BJ (cell line): ENCODE measurements at places on chromosomes 16 and 17. TPM values are rescaled to one million over a fixed set of nuclear protein-coding genes. Genes with fewer than 3 reads are reported as not detected.

DNA sequence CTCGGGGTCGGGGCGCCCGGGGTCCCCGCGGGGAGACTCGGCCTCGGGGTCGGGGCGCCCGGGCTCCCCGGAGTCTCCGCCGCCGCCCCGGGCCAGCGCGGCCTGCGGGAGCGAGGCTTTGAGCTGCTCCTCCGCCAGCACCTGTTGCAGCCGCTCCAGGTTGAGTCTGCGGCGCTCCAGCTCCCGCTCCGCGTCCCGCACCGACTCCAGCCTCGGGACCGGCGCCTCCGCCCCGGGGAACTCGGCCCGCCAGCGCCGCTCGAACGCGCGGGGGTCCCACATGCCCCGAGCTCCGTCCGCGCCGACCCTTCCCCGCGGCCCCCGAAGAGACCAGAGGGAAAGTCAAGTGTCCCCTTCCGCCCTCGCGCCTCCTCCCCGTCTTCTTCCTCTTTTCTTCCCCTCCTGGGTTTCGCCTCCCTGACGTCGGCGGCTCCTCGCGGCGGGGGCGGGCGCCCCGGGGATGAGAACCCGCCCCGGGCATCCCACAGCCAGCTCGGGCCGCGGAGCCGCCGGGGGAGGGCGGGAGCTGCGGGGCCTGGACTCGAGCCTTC, 40.8 kb upstream of the BHLHA9 start:
- DNase-seq: no peak

- DNase-seq: no peak
Measured at GRCh38 chr16:30032083-30032819, 1.2 kb upstream of the TLCD3B start.

DNA sequence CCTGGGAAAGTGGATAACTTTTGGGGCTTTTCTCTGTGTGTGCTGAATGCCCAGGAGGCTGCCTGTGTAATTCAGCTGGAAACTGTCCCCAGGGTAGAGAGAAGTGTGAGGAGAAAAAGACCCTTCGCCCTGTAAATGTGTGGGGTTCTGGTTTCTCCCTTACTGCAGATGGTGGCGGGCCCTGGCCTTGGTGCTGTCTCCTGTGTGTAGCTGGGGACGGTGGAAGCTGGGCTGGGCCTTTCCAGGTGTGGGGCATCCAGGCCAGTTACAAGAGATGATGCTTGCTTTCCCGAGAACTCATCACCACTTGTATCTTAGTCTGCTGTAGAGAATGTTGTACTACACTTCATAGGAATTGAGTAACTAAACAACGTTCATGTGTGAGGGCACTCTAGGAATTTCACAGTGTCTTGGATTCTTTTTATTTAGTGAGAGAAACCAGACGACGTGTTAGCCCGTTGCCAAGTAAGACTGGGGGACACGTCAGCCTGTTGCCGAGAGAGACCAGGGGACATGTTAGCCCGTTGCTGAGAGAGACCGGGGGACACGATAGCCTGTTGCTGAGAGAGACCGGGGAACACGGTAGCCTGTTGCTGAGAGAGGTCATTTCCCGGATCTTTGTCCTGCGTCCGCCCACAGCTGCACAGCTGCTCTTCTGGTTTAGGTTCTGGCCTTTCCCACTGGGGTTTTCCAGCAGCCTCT, 43.1 kb downstream of the TBCD start:
- no peak for DNase-seq

- no peak for DNase-seq
Measured at GRCh38 chr17:38587947-38588787, 17.6 kb downstream of the SRCIN1 start.

- DNase-seq: peak; percentile 33
Measured at GRCh38 chr17:63096426-63096825, 130.4 kb downstream of the TANC2 start.

- no peak for DNase-seq
Measured at GRCh38 chr17:63601439-63602371, 1.0 kb downstream of the TACO1 start.

GRCh38 chr17:38883592-38884526, 14.0 kb downstream of the LASP1 start:
- DNase-seq: no peak

- no peak for DNase-seq
Measured at GRCh38 chr17:43398724-43399595, at the start of gene ARL4D. Gene ARL4D (plus strand): TSS chr17:43398993. CDS start chr17:43399733, 740 bp downstream.

GRCh38 chr16:73232555-73233328, 184.8 kb upstream of the ZFHX3 start:
- peak; percentile 71 for DNase-seq

DNA sequence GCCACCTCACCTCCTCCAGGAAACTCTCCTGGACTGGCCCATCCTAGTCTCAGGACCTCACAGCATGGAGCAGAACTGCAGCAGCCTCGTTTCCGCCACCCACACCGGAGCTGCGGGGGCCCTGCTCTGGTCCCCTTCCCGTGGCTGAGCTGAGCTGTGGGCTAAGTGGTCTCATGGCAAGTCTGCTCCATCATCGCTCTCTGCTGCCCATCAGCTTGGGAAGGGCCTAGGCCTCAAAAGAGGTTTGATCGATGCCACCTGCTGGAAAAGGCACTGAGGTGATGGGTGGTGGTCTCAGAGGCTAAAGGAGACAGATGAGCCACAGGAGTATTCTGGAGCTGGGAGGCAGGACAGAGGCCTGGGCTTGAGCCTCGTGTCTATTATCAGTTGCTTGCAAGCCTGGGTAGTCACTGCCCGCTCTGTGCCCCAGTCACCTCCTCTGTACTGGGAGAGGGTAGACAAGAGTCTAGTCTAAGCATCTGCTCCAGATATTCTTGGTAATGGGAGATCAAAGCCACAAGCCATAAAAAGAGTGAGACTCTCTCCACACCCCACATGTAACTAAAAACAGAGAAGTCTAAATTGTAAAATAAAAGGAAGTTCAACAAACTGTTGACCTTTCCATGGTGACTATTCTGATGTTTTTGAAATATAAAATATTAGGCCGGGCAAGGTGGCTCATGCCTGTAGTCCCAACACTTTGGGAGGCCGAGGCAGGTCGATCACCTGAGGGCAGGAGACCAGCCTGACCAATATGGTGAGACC, 1.6 kb downstream of the ITGAE start:
- no peak for DNase-seq

GRCh38 chr16:11796227-11797165, 562 bp downstream of the ZC3H7A start:
- DNase-seq: no peak

DNA sequence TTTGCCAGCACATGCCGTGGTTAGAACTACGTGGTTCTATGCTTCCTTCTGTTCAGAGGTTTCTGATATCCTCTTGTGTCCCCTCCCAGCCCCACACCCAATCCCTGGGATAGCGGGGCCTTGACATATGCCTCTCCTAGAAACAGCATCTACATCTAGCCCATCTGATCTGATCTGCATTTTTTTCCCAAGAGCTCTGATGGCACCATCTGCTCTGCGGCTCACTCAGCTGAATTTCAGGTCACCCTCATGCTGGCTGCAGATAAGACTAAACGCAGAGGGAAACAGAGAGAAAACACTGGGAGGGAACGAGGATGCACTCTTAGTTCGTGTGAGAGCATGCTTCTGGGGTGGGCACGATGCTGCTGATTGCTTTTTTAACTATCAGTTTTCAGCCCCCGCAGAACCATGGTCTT, 10.7 kb downstream of the WIPI1 start:
- DNase-seq: no peak

GRCh38 chr17:41433586-41433985, 7.2 kb downstream of the KRT38 start:
- DNase-seq: no peak

GRCh38 chr16:57798267-57798810, 4.0 kb downstream of the KIFC3 start:
- DNase-seq: no peak

DNA sequence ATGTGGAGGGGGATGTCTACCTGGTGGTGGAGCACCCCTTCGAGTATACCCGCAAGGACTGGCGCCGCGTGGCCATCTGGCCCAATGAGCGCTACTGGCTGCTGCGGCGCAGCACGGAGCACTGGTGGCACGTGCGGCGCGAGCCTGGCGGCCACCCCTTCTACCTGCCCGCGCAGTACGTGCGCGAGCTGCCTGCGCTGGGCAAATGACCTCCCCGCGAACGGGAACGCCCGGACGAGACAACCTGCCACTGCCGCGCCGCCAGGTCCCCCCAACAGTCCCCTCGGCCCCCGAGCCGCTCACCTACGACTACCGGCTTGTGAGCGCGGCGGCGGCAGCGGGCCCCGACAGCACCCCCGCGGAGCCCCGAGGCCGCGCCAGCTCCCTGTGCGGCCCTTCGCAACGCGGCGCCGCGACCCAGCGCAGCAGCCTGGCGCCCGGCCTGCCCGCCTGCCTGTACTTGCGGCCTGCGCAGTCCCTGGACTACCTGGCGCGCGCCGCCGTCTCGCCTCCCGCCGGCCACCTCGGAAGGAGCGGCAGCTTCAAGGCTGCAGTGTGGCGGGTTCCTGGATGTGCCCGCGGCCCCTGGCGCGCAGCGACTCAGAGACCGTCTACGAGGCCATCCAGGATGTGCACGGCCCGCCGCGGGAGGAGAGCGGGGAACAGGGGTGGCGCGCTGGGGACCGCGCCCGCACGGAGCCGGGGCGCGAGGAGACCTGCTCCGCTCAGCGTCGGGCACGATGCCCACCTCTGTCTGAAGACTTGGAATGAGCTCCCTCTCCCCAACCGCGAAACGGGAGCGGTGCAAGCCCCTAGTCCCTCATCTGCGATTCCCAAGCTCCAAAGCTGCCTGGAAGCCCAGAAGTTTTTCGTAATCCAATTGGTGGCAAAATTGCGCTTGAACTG, 48.7 kb upstream of the AMZ2 start:
- no peak for DNase-seq

- no peak for DNase-seq
Measured at GRCh38 chr16:22660441-22661160, 149.9 kb downstream of the NPIPB5 start.

DNA sequence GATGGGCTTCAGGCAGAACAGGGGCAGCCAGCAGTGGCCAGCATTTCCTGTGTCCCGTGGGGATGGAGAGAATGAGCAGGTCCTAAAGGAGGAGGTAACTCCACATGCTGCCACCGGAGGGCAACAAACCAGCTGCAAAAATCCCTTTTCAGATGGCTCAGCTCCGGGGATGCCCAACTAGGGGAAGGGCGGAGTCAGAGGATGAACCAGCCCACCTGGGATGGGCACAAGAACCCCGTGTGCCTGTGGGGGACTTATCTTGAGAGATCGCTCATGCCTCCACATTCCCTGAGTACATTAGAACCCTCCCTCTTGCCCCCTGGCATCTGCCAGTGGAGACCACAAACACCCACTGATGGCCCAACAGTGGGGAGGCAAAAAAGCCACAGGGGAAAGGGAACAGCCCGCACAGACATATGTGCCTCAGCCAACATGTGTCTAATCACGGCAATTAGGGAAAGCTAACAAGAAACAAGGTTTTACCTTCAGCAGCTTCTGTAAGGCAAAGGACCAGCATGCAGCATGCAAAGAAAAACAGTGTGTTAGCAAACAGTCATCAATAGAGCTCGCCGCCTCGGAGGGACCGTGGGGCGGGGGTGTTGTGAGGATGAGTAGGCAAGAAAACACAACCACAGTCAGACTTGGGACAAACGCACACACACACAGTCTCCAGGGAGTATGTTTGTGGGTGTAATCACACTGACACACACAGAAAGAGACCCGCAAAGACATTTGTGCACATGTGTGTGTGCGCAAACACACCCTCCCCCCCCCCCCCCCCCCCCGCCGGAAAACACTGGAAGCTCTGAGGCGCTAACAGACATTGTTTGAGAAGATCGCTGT, 64.0 kb downstream of the MYO18A start:
- DNase-seq: no peak

GRCh38 chr16:85152414-85153030, 40.2 kb upstream of the CIBAR2 start:
- no peak for DNase-seq

- DNase-seq: no peak
Measured at GRCh38 chr17:50899005-50899460, 32.9 kb upstream of the TOB1 start.

DNA sequence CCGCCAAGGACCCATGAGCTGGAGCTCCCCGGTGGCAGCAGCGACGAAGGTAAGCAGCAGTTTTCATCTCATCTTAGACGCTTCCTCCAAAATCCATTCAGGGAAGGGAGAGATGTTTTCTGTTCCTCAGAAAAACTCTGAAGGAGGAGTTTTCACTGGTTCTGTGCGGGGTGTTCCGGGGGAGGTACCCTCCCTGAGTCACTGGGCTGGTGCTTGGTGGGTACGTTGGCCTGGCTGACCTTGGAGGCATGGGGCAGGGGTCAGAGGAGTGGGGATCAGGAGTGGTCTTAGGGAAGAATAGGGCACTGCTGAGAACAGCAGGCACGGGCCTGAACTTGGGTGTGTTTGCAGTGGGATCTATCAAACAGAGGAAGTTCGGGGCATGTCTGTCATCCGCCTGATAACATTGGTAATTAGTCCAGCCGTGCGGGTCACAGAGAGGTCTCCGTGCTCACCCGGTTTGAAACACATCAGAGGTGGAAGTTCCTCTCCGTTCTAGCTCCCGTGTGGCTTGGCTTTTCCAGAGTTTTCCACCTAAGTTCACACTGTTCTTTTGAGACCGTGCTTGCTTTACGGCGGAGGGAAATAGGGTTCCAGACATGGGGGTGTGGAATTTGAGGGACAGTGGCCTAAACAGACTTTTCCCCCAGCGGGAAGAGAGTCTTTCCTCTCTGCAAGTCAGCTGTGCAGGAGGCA, 59.6 kb upstream of the CIBAR2 start:
- no peak for DNase-seq

- DNase-seq: no peak
Measured at GRCh38 chr16:82241469-82242052, 71.5 kb upstream of the MPHOSPH6 start.

GRCh38 chr17:50890675-50891516, 24.7 kb upstream of the TOB1 start:
- DNase-seq: no peak

DNA sequence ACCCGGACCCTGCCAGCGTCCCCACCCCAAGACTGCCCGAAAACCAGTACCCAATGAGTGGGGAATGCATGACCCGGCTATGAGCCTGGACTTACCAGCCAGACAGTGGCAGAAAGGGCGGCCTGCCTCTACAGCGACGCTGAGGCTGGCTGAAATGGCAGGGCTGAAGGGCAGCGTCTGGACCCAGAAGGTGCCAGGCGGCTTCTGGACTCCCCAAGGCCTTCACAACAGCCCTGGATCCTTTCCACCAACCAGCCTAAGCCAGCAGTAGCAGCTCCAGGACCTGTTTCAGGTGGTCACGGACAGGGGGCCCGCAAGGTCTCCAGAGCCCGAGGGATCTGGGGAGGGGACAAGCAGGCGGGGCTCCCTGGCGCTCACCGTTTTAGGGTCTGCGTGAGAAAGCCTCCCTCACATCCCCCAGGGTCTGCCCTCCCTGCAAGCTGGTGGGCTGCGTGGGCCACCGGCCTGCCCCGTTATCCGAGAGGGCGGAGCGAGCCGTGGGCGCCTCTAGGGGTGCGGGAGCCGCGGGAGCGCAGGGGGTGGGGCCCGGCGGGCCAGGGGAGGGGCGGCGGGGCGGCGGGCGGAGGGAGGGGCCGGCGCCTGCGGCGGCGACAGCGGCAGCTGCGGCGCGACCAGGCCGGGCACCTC, at the start of gene RIPOR1:
Gene RIPOR1, plus strand, starts transcription at position 608 of the 648 bp plus-strand sequence. CDS start 9,618 bp downstream, outside the sequence.
- no peak for DNase-seq

GRCh38 chr16:17027488-17028129, 443.2 kb downstream of the XYLT1 start:
- no peak for DNase-seq

Gene IKZF3
- polyA plus RNA-seq: not detected in 2 replicates

Gene TOM1L1
- polyA plus RNA-seq: 31.2 and 50.4 TPM in 2 replicates

Gene C1QTNF8
- not detected in 2 replicates for polyA plus RNA-seq

Gene CDH13
- polyA plus RNA-seq: 86.2 and 113 TPM in 2 replicates

Gene GPRC5B
- polyA plus RNA-seq: 0.33 and 0.55 TPM in 2 replicates

Gene CORO6
- 8.0 and 19.3 TPM in 2 replicates for polyA plus RNA-seq

Gene SPNS2
- not detected in 2 replicates for polyA plus RNA-seq

Gene BAHCC1
- 2.3 and 3.1 TPM in 2 replicates for polyA plus RNA-seq

Gene C16orf54
- not detected in 2 replicates for polyA plus RNA-seq

Gene NPIPA8
- 3.0 TPM in 1 of 2 replicates, not detected in the other for polyA plus RNA-seq

Gene SCN4A
- polyA plus RNA-seq: 0.06 TPM in 1 of 2 replicates, not detected in the other

Gene SOST
- polyA plus RNA-seq: not detected in 2 replicates

Gene PLEKHM1
- polyA plus RNA-seq: 15.0 and 28.7 TPM in 2 replicates
